NCI-H2081 treated with DMSO at 0.1 percent for 48 hours (cell line): ENCODE measurements at places on chromosomes 5 and 9.

- no peak for DNase-seq
Observed at GRCh38 chr5:155485386-155485785, 471.8 kb downstream of the KIF4B start.

- DNase-seq = no peak
Observed at GRCh38 chr5:128355961-128356360, 182.1 kb downstream of the FBN2 start.

DNA sequence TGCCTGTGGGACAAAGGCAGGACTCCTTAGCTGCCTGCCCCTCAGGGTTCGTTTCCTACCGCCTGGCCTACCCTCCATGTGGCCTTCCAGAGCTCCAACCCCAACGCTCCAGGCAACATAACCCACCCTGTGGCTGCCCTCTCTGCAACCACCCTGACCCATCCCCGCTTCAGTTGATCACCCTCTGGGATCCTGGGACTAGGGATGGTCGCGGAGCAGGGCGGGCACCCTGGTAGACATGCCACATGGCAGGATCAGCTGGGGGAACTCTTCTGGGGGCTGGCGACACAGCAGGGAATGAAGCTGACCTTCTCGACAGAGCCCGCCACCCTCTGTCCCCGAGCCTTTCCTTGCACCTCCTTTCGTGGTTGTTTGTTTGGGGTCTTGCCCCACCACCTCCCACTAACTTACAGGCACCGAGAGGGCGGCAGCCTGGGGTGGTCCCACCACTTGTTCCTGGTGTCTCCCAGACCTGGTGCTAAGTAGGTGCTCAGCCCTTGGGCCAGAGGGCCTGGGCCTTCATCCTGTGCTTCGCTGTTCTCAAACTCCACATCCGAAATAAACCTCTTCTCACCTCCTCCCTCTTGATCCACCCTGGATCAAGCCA is 243.1 kb downstream of the PBX3 start:
- no peak for DNase-seq

DNA sequence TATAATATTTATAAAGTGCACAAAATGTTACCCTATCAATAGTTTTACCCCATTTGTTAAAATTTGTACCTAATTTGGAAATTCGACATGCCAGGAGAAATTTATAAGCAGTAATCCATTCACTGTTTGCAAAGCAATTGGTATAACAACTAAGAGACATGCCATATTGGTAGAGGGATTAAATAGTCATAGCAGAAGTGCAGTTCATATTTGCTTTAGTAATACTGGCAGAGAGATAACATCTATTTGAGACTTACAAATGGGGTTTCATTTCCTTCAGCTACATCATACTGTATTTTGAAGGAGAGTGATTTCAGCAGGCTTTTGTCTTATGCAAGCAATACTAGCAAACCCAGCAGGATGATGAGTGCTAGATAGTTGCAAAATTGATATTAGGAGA is 610.4 kb upstream of the CDH10 start:
- DNase-seq = peak; percentile 57

DNA sequence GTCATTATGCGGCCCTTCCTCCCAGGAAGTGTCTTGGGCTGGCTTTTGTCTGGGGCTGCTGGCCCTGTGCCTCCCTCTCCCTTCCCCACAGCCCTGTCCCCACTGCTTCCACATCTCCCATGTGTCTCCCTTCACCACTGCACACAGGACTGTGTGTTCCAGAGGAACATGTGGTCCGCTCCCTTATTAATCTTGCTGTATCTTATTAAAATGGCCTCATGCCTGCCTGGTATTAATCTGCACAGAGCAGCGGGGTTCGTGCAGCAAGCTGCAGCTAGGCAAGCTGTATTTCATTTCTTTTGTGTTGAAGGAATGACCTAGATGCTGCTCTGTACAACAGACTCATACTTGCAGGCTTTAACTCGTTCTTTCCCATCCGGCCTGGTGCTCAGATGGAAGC is 130.5 kb downstream of the SPOCK1 start:
- DNase-seq = no peak

DNA sequence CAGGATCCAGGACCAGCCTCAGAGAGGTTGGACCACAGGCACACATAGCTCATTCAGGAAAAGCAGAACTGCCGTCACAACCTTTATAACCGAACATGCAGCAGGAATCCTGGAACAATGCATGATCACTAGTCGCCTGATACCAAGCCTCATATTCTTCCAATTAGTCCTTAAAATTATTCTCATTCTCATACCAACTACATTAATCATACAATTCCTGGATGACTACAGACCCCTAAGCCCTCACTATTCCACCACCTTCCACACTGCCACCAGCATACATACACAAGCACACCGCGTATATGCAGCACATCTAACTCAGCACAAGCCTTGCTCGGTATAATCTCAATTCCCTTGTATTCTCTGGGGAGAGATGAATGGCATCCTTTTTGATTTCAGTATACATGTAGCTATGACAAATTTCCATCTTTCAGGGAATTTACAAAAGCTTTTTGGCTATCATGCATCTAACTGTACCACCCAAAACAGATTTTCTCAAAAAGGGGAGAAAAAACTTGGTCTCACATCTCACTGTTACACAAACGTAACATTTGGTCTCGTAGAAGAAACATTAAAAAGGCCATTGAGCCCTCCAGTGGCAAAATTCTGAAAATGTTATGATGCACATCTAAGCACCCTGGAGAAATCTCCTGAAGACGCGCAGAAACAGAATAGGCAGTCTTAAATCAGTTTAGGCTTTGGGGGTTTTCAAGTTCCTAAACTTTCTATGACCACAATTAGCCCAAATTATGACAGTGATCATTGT is 46.2 kb downstream of the MCTP1 start:
- no peak for DNase-seq

- no peak for DNase-seq
Observed at GRCh38 chr5:93034621-93035590, 546.1 kb downstream of the NR2F1-AS1 start.

GRCh38 chr5:91277093-91277626 is 106.0 kb downstream of the ARRDC3 start:
- no peak for DNase-seq

DNA sequence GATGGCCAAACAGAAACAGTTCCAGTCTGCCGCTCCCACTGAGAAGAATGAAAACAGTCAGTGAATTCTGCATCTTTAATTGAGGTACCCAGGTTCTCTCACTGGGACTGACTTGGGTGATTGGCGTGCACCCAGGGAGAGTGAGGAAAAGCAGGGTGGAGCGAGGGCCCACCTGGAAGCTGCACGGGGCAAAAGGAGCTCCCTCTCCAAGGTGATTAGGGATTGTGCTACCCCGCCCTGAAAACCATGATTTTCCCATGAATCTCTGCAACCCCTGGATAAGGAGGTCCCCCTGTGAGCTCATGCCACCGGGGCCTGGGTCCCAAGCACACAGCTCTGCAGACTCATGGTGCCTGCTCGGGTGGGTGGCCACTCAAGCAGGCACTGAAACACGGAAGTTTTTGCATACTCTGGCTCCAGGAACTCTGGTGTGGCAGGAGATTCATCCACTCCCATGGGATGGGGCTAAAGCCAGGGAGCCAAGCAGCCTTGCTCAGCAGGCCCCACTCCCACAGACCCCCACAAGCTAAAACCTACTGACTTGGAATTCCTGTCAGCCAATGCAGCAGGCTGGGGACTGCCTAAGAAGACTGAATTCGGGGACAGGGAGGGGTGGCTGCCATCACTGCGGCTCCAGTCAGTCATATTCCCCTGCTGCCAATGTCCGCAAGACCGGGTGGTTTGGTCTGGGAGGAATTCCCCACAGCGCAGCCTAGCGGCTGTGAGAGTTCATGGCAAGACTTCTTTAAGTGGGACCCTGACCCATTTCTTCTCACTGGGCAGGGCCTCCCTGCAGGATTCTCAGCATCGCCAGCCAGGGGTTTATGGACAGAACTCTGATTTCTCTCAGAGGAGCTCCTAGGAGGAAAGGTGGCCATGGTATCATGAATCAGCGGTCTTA is 652.2 kb upstream of the RGMB start:
- DNase-seq = no peak

- DNase-seq = no peak
Observed at GRCh38 chr5:14595891-14596290, 14.3 kb downstream of the OTULINL start.

GRCh38 chr9:70480405-70480980 is 66.0 kb upstream of the KLF9 start:
- DNase-seq = peak; percentile 42

- no peak for DNase-seq
Observed at GRCh38 chr5:21701317-21701716, 1151.8 kb downstream of the CDH12 start.

DNA sequence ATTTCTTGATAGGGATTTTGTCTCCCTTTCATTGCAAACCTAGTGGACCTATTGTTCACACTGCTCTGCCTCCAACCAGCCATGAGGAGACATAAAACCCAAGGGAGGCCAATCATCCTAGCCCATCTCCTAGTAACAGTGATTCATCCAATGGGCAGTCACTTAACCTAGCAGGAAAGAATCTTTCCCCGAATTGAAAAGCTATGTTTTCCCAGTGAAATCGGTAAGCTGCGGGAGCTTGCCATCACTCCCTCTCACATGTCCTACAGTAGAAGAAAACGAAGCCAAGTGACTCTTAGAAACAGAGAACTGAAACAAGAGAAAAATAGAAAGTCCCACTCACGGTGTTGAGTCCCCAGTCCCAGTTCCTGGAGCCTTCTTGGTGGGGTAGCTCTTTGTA is 123.3 kb downstream of the SUSD1 start:
- DNase-seq = no peak

GRCh38 chr5:342501-343460 is 21.3 kb downstream of the AHRR start:
- no peak for DNase-seq

DNA sequence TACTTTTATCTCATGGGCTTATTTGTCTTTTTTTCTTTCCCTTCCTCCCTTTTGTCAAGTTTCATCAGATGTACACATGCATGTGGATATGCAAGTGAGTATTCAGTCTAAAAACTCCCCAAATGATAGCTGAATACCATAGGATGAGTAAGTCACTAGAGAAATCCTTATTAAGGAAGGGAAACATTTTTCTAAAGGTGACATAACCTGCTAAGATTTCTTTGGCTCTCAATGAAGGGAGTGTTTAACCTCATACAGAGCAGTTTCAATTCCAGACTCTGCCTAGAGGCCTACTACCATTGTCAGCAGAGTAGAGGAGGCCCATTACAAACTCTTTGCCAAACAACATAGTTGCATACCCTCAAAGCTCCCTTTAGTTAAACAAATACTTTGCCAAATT is 192.4 kb downstream of the ARHGEF28 start:
- DNase-seq = no peak

DNA sequence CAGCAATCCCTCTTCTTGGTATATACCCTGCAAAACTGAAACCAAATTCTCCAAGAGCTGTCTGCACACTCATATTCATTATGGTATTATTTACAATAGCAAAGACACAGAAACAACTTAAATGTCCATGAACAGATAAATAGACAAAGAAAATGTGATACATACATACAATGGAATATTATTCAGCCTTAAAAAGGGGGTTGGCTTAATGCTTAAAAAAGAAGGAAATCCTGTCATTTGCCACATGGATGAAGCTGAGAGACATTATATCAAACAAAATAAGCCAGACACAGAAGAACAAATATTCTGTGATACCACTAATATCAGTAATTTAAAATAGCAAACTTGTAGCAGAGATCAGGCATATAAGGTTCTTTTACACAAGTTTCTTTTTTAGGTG is 46.5 kb upstream of the GAS1 start:
- no peak for DNase-seq

- no peak for DNase-seq
Observed at GRCh38 chr5:61018062-61018461, 73.1 kb downstream of the NDUFAF2 start.

- DNase-seq = no peak
Observed at GRCh38 chr9:130975932-130976841, 32.8 kb upstream of the LAMC3 start.

DNA sequence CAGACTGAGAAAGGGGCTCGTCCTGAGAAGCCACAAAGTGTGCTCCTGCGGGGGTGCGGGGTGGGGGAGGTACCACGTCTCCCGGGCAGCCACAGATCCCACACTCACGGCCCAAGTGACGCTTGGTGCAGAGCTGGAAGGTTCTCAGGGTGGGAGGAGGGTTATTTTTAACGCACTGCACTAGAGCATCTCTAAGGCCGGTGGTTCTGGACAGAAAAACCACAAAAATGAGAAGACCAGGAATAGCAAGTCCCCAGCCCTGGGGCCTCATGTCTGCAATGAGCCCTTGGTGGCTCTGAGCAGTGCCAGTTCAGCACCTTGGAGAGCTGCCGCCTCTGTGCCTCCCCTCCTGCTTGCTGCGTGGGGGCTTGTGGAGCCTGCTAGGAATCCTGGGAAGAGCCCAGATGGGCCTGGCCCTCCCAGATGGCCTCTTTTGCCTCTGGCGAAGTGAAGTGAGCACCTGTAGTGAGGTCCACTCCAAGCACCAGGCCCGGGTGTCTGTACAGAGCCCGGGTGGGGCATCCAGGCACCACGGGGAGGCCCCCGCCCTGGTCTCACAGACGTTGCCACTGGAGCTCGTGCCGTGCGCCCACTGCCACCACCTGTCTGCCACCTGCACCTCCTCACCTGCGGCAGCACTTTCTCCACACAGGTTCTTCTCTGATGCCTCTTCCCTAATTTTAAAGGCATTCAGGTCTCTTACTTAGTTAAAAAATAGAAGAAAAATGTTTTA is 48.9 kb upstream of the CACNA1B start:
- no peak for DNase-seq

GRCh38 chr5:103511554-103511885 is 51.1 kb downstream of the NUDT12 start:
- no peak for DNase-seq

DNA sequence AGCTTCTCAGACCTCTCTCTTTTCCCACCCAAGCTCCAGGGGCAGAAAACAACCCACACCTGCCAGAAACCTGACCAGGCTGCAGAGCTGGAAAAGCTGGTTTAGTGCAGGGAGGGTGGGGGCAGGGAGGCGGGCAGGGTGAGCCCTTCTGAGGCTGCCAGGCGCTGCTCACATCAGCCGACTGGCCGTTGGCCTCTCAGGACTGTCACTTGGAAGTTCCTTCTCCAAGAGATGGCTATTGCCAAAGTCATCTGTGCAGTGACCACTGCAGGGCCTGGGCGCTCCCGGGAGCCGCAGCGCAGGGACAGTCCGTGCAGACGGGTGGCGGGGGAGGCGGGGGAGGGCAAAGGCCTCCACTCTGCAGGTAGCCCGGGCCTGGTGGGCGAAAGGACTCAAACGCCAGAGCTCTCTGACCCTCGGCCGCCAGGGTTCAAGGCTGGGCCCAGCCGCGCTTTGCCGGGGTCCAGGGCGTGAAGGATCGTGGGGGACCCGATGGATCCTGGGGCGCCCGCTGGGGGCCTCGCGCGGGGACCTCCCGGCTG is 205.0 kb upstream of the IER5L start:
- DNase-seq = no peak

- no peak for DNase-seq
Observed at GRCh38 chr5:73431204-73431851, 17.2 kb downstream of the FOXD1 start.

DNA sequence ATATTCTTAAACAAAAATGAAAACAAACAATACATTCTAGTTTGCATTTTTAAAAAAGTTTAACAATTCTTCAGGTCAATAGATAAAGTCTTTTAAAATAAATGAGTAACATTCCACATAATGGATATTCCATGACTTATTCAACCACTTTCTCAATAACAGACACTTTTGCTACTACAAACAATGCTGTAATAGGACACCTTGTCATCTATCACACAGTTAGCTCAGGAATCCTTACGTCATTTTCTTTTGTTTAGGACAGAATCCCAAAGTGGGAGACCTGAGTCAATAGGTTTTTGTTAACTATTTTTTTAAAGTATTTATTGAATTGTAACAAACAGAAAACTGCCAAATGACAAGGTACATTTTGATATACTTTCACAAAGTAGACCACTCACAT is 72.5 kb downstream of the CEP120 start:
- DNase-seq = no peak
